Renal pelvis (tissue), 12 donors: ENCODE measurements at places on chromosomes 12 and 14. TPM values are rescaled to one million over a fixed set of nuclear protein-coding genes. Genes with fewer than 3 reads are reported as not detected.

Gene IRAK3
- polyA plus RNA-seq = 2.9 TPM

Gene ULK1
- polyA plus RNA-seq = 34.0 TPM

Gene RNASE1
- polyA plus RNA-seq = 145 TPM

Gene KRT2
- polyA plus RNA-seq = not detected

Gene TSPAN11
- polyA plus RNA-seq = 6.3 TPM

Gene FMNL3
- polyA plus RNA-seq = 37.1 TPM

Gene ARID2
- polyA plus RNA-seq = 37.6 TPM

Gene KCNK10
- 0.18 TPM for polyA plus RNA-seq

Gene SERPINA10
- polyA plus RNA-seq = 0.15 TPM

Gene BCL2L14
- polyA plus RNA-seq = 1.3 TPM

Gene RDH16
- polyA plus RNA-seq = 1.0 TPM

Gene AMHR2
- polyA plus RNA-seq = 0.24 TPM

Gene LMNTD1
- not detected for polyA plus RNA-seq

Gene HOTAIR
- polyA plus RNA-seq = 1.5 TPM

Gene SLC16A7
- polyA plus RNA-seq = 3.2 TPM
